ENCODE measurements at places on chromosomes 7 and 10.

- peak; percentile 26 for DNase-seq
Observed at GRCh38 chr10:3972460-3973301, 187.7 kb upstream of the KLF6 start.

GRCh38 chr10:5888351-5888750, 1.3 kb downstream of the ANKRD16 start:
- no peak for DNase-seq

GRCh38 chr10:58206251-58206650, 61.4 kb downstream of the IPMK start:
- DNase-seq: no peak

DNA sequence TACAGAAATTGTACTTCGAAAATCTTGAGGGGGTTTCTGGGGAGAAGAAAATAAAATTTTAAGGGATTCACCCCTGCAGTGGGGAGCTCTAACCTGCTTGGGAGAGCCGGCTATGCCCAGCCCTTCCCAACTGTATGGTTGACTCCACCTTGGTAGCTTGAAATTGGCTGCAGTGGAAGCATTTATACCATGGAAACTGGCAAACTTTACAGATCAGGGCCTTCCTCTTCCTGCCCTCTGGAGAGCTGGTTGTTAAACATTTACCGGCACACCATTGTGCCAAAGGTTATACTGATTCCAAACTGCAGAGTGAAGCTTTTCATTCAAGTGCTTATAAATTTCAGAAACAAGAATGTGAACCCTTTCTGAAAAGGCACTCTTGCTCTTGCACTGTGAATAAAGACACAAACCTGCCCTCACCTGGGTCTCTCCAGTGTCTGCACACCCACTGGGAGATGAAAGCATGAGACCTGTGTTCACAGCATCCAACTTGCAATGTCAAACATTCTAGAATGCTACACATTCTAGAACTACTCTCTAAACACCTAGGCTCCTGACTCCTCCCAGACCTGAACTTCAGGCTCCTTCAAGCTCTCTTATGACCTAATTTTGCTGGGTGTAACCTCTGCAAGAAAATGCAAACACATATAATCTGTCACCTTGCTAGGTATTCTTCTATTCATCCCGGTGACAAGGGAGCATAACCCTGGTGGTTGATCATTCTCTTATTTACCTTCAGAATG, 44.7 kb downstream of the ABLIM1 start:
- DNase-seq: no peak

DNA sequence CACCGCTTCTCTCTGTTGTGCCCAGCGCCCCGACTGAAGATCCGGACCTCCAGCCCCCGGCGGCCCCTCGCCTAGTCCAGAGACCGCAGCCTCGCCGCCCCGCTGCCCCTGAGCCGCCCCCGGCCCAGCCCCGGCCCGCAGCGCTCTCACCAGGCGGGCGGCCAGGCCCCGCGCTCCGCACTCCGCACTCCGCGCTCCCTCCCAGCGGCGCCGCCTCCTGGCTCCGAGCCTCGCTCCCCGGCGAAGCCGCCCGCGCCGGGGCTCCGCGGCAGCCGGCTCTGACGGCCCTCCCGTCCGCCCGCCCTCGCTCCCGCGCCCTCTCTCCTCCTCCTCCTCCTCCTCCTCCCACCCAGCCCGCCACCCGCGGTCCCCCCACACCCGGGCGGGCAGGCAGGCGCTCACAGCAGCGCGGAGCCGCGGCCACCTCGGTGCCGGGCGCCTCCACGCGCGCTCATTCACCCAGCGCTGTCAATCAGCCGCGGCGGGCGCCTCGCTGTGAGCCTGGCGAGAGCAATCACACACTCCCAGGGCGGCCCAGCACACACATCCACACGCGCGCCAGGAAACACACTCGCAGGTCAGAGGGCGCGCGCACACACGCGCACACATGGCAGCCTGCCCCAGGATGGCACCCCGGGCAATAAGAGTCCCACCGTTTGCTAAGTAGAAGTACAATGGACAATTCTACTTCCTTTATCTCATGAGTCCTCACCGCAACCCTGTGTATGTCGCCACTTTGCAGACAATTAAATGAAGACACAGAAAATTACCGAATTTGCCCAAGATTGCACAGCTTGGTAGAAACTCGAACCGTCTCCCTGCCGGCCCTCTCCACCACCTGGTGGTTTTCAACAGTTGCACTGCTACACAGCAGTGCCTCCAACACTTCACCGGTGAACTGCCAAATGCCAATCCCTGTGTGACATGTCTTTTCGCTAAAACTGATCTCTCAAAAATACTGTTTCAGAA, at the start of gene PRRT4:
PRRT4 (minus strand) TSS at position 280 of the 969 bp plus-strand sequence.
- DNase-seq: no peak

DNA sequence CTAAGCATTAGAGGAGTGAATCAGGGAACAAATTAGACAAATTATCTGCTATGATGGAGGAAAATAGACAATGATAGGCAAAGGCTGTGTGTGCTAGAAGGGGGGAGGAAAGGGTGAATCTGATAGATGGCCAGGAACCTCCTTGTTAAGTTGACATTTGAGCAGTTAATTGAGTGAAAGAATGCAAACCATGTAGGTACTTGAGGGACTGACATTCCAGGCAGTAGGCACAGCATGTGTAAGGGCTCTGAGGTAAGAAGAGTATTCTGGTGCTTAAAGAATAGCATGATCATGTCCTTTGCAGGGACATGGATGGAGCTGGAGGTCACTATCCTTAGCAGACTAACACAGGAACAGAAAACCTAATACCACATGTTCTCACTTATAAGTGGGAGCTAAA, 48.6 kb upstream of the TES start:
- no peak for DNase-seq

- no peak for DNase-seq
Observed at GRCh38 chr7:150897502-150898474, 45.5 kb downstream of the AOC1 start.

GRCh38 chr10:6995341-6995740, 415.3 kb upstream of the PRKCQ start:
- DNase-seq: no peak

DNA sequence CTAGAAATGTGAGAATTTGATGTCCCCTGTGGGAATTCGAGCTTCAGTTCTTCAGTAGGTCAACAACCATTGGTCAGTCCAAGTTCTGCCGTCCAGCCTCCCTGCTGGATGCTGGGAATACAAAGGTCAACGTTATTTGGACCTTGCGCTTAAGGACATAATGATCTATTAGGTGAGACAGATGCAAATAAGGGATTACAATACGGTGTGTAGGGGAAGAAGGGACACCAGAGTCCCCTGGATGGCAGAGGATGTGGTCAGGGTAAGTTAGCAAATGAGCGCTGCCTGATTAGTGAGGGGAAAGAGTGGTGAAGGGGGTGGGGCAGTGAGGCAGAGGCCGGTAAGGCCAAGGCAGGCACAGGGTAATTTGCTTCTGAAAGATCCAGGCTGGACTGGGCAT, 16.2 kb downstream of the CCNY start:
- DNase-seq: no peak

DNA sequence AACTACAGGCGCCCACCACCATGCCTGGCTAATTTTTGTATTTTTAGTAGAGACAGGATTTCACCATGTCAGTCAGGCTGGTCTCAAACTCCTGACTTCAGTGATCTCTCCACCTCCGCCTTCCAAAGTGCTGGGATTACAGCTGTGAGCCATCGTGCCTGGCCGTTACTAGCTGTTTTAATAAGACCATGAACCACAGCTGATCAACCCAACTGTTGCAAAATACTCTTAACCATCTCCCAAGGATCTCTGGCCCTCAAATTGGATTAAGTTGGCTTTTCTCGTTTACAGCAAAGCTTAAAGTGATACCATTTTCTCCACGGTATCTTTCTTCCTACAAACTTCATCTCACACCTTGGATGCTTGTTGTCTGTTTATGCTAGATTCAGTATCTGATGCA, 18.3 kb downstream of the ZFAND2A start:
- no peak for DNase-seq

DNA sequence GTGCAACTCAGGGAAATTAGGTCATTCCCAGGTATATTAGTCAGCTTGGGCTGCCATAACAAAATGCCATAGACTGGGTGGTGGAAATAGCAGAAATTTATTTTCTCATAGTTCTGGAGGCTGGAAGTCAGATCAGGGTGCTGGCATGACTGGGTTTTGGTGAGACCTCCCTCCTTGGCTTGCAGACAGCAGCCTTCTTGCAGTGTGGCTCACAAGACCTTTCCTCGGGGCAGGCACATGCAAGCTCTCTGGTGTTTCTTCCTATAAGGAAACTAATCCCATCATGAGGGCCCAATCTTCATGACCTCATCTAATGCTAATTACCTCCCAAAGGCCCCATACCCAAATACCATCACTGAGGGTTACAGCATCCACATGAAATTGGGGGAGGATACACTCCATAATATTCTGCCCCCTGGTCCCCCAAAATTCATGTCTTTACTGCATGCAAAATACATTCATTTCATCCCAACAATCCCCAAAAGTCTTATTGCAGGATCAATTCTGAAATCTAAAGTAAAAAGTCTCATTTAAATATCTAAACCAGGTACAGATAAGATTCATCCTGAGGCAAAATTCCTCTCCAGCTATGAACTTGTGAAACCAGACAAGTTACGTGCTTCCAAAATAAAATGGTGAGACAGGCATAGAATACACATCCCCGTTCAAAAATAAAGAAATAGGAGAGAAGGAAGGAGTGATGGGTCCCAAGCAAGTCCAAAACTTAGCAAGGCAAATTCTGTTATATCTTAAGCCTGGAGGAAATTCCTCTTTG, 17.4 kb upstream of the CBLL1 start:
- no peak for DNase-seq

- DNase-seq: no peak
Observed at GRCh38 chr10:11218395-11218794, 200.7 kb downstream of the CELF2 start.

DNA sequence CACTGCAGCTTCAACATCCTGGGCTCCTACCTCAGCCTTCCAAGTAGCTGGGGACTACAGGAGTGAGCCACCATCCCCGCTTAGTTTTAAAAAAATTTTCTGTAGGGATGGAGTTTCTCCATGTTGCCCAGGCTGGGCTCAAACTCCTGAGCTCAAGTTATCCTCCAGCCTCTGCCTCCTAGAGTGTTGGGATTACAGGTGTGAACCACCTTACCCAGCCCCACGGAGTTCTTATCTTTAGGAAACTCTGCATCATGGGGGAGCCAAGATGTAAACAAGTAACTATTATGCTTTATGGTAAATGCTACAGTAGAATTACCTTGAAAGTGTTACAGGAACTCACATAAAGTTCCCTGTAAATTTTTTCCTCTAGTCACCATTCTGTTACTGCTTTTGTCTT, 65.3 kb downstream of the PHTF2 start:
- DNase-seq: no peak

DNA sequence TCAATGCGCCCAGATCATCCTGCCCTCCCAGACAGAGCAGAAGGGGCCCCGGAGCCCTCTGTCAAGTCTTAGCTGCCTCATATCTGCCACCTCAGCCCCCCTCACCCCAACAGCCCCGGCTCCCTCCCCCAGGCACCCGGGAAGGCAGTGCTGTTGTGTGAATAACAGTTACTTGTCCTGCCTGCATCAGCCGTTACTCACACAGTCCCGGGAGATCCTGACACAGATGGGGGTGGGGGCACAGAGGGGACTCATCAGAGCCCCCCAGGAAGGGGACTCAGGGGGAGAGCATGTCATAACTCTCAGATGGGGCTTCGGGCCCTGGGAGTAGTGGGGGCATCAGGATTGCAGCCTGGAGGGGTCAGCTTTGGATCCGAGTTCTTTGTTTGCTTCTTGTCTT, 12.4 kb upstream of the SERPINE1 start:
- DNase-seq: no peak

DNA sequence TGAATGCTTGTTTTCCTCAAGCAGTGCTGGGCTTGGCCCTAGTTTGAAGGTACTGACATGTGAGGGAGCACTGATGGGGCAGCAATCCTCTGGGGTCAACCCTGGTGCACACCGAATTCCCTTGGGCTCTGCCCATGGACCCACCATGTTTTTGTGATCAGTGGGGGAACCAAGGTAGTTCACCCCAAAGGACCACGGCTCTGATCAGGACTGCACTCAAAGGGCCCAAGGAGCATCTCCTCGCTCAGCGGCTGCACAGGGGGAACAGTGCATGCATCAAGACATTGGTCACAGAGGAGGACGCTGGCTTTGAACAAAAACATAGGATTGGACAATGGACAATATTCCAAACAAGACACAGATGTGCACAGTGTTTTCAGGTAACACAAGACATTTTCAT, 12.7 kb downstream of the CXCL12 start:
- no peak for DNase-seq

DNA sequence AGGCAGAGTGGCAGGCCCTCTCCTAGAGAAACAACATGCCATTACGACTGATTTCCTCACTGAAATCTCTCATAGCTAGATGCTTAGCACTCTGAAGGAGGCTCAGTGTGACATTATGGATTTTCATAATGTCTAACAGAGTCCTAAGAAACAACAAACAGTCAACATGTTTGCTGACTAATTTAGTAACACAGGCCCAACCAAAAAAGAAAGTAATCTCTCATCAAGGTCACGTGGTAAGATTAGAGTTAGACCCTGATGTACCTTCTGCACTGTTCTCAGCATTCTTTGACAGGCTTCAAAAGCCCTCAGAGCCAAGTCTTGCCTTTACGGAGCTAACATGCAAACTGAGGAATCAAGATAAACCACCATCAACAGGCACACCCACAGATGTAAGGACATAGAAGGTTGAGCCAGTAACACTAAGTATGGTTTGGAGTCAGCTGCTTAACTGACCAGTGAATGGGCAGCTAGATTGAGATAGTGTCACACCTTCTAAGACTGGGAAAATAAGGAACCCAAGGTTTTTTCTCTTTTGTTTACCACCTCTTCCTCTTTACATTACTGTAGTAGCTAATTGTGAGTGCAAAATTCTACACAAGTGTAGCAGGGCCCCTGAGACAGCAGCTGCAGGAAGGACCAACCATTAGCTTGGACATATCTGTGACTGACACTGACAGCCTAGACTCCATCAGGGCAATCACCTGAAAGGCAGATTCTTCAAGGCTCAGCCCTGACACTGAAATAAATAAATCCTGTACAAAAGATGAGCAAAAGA, 15.3 kb upstream of the KCNIP2 start:
- no peak for DNase-seq

GRCh38 chr10:45278860-45279498, 36.4 kb downstream of the OR13A1 start:
- DNase-seq: no peak

GRCh38 chr10:12638103-12638502, 288.8 kb downstream of the CAMK1D start:
- DNase-seq: no peak

GRCh38 chr10:130921461-130921860, 390.1 kb downstream of the TCERG1L start:
- no peak for DNase-seq

DNA sequence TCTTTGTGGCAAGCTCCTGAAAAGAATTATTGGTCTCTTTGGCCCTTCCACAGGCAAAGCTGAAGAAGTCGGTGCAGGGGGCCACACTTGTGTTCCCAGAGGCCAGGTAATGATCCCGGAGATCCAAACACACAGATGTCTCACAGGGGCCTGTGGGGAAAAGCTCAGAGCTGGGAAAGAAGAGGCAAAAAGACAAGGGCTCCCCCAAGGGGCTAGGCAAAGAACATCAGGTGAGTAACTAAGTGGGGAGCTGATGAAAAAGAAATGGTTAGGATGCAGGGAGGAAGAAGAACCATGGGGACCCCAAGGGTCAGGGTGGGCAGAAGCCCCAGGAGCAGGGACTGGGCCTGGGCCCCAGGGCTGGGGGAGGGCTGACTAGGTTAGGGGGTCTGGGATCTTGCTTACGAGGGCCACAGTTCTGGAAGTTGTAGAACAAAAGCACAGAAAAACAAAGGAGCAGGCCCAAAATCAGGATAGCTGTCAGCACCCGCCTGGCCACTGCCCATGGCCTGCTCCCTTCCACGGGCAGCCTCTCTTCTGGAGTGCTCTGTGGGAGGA, 1.1 kb downstream of the KEL start:
- DNase-seq: no peak

Data from stimulated activated CD4-positive, alpha-beta T cell treated with anti-CD3 and anti-CD28 coated beads, Interleukin-2, amount 100 ng/mL, for 48 hours (primary cell).